ENCODE measurements at places on chromosomes 13 and 19.

- DNase-seq, result no peak
These were observed at the start of gene TEKTIP1 for GRCh38 chr19:3538965-3539755. TEKTIP1 (plus strand) TSS chr19:3539174; CDS start chr19:3539178, 4 bp downstream.

- no peak for DNase-seq
These were observed 6.0 kb downstream of the RNASEH2B start for GRCh38 chr13:50915565-50915964.

- no peak for DNase-seq
These were observed 5.7 kb downstream of the HOOK2 start for GRCh38 chr19:12769689-12770088.

GRCh38 chr19:45249261-45250033 lies 1.6 kb upstream of the MARK4 start:
- DNase-seq, result no peak

- DNase-seq, result no peak
These were observed 2.0 kb upstream of the DHRS12 start for GRCh38 chr13:51805925-51806324.

DNA sequence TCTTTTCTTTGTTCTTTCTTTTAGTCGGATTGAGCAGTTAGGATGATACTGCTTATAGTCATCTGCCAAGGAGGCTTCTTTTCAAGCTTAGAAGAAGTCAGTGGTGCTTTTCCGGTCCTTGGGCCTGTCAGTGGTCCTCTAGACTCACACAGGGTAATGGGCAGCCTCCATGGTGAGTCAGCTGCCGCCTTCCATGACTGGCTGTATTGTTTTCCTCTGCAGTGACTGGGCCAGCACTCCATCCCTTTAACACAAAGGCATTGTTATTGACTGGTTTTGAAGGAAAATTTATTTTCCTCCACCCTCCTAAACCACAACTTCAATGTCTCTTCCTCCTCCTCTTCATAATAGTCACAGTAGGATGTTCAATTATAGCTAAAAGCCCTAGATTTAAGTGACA lies 47.1 kb upstream of the CNMD start:
- DNase-seq, result no peak

DNA sequence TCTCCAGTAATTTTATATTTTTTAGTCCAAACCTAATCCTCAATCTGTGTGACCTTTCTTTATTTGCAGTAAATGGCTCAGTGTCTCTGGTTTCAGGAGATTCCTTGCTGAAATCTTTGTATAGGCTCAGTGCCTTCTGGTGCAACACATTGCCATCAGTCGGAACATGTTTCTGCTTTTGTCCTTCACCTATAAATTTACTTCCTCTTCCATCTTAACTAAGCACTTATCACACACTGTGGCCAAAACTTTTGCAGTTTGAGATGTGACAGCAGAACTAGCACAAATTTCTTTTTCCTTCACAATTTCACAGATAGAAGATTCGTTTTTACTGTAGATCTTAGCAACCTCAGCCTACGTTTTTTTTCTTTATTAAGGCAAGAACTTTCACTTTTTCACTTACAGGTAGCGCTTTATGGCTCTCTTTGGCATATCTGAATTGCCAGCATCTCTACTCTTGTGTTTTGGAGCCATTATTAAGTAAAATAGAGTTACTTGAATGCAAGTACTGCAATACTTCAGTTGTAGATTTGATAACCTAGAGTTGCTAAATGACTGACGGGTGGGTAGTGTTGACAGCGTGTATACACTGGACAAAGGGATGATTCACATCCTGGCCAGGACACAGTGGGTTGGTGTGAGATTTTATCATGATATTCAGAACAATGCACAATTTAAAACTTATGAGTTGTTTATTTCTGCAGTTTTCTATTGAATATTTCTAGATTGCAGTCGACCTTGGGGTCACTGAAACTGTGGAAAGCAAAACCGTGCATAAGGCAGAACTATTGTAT lies 44.3 kb downstream of the NDFIP2 start:
- no peak for DNase-seq

GRCh38 chr13:24301911-24302310 lies 7.5 kb upstream of the C1QTNF9 start:
- no peak for DNase-seq

- DNase-seq, result no peak
These were observed 10.2 kb upstream of the OR10H5 start for GRCh38 chr19:15776991-15777970.

DNA sequence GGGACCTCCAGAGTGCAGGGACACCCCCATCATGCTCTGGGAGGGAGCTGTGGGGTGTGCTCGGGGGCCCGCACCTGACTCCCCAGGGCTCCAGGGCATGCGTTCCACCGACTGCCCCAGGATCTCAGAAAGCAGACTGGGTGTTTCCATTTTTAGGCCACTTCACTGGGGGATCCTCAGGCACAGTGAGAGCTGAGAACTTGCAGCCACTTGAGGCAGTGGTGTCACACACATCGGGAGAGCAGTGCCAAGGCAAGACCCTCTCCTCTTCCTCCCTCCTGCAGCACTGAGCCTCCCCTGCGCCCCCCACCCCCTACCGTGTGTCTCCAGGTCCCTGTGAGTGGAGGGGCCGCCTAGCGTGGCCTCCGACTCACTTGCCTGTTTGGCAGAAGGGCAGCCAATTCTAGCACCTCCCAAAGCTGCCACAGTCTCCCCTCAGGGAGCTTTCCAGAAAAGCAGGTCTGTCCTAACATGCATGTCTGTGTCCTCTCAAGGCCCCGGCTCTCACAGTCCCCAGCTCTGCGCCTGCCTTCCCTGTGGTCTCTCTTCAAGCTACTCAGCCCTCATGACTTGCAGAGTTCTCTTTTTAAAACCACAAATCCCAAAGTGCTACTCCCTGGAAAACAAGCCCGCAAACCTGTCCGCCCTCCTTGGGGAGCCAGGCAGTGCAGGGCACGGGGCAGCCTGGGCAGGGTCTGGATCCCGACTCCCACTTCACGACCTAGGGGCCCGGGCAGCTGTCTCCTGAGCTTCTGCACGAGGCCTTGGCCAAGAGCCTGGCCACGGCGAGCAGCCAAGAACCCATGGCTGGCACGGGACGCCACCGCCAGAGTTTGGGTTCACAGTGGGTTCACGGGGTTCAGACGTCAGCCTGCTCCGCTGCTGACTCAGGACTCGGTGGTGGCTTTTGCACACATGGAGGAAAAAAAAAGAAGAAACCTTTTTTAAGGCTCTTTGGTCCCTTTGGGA lies 94.1 kb downstream of the STK24 start:
- no peak for DNase-seq

DNA sequence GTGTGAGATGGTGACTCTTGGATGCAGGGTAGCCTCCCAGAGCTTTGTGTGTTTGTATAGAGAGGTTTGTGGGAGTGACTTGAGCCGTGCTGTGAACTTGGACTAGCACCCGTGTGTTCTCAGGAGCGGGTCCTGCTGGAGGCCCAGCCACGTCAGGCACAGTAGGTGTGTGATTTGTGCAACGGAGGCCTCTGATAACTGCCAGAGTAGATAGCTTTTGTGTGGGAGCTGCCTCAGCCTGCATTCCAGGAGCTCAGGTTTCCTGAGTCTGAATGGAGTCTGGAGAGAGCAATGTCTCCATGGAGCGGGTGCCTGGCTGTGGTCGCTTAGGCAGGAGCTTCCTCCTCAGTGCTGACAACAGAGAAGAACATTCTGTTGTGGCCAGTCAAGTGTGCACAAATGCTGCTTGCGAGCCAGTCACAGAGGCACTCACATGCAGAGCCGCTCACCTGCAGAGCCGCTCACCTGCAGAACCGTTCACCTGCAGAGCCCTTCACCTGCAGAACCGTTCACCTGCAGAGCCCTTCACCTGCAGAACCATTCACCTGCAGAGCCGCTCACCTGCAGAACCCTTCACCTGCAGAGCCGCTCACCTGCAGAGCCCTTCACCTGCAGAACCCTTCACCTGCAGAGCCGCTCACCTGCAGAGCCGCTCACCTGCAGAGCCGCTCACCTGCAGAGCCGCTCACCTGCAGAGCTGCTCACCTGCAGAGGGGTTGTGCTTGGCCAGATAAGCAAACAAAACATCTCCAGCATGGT lies 32.6 kb downstream of the TFDP1 start:
- DNase-seq, result no peak

All from T-helper 1 cell (primary cell).